ENCODE measurements at places on chromosomes 5 and 9.

- no peak for DNase-seq
Measured at GRCh38 chr5:10355071-10355889, 1.8 kb downstream of the MARCHF6 start.

GRCh38 chr9:16825971-16826625 lies 44.4 kb downstream of the BNC2 start:
- no peak for DNase-seq

GRCh38 chr5:38816083-38817030 lies 29.5 kb upstream of the OSMR start:
- DNase-seq: no peak

DNA sequence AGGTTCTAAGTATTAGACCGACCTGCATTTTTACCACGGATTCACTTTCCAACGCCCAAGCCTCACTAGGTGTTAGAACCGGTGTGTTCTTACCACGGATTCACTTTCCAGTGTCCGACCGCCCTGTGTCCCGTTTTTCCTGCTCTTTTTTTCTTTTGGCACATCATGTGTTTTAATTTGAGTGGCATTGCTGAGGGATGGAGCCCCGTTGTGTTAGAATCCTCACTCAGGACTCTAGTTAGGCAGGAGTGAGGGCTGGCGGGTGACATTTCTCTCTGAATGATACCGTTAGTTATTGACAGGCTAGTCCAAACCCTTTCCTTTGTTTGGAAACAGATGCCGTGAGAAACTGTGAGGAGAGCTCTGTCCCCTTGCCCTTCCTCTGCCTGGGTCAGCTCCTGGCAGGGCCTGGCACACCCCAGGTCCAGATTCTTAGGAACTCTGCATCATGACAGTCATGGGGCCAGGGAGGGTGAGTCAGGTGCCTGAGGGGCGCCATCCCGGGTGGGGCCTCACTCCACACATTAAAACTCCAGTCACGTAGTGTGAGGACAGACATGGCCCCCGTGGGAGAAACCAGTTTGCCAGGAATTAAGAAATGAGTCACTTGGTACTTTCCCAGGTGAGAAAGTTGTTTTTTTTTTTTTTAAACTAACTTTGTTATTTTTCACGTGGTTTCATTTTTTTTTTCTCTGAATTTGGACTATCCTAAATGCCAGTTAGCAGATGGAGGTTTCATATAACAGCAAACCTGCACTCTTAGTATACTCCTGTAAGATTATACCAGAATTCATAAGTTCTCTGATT lies 15.8 kb downstream of the EXOC3 start:
- DNase-seq: no peak

DNA sequence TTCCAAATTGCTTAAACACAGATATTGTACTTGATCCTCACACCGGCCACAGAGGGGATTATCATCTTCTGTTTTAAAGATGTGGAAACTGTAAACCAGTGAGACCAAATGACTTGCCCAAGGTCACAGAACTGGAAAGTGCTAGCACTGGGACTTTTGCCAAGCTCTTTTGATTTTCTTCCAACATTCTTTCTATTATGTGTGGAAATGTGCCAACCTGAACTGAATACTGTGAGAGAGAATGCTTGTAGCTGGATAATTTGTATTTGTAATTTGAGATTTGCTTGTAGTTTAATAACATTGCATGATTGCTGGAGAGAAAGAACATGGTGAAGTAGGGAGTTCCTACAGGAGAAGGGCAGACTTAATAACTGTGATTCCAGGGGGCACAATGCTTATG lies 977.9 kb upstream of the NUDT12 start:
- DNase-seq: no peak

DNA sequence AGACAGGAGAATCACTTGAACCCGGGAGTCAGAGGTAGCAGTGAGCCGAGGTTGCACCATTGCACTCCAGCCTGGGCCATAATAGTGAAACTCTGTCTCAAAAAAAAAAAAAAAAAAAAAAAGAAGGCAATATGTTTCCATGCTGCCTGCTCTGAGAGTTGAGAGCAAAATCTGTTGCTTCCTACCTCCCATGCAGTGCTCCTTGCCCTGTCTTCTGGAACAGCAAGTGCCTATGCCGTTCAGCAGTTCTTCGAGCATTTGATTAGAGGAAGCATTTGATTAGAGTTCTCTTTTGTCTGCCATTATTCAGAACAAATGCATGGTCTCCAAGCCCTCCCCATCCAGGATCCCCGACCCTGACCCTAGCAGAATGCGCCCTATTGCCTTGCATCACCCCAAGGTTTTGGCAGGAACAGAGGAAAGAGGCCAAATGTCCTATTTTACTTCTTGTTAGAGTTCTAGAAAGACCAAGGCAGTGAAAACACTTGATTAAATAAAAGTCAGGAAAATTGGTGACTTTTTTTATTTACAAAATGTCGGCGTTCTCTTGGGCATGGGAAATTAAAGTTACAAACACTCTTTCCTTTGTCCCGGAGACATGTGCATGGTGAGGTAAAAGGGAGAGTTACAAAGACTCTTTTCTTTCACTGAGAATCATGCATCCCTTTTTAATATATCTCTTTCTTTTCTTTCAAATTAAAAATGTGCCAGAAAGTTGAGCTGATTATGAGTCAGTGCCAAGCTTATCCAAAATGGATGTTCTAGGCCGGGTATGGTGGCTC lies 27.8 kb upstream of the FSD1L start:
- no peak for DNase-seq
